ENCODE measurements at places on chromosomes 7 and 10.

DNA sequence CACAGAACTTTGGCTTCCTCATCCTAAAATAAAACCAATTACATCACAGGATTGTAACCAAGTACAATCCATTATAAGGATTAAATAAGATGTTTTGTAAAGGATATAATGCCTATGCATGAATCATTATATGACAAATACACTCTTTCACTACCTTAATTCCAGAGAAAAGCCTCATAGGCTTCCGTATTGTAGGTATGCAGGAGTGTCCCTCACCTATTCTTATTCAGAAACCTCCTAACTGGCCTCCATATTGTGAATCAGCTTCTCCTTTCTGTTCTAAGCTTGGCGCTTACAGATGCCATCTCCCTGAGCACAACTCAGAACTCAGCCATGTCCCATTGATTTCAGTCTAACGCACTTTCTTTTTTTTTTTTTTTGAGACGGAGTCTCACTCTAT lies 69.6 kb upstream of the CAPZA2 start:
- no peak for DNase-seq

- DNase-seq = peak; percentile 50
Measured at GRCh38 chr10:112115781-112116385, 67.7 kb downstream of the GPAM start.

- peak; percentile 25 for DNase-seq
Measured at GRCh38 chr7:19121977-19122588, 4.6 kb upstream of the TWIST1 start.

DNA sequence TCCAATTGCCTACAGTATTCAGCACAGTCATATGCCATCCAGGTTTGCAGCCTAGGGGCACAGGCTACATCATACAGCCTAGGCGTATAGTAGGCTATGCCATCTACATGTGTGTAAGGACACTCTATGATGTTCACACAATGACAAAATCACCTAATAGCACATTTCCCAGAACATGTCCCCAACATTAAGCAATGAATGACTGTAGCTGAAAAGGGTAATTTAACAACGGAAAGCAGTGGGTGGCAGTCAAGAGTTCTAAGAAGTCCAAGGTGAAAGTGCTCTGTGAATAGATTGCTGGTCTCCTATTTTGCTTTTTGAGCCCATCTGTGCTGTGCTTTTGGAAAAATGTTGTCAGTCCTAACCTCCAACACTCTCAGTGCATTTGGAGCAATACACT lies 162.6 kb downstream of the KLF6 start:
- no peak for DNase-seq

DNA sequence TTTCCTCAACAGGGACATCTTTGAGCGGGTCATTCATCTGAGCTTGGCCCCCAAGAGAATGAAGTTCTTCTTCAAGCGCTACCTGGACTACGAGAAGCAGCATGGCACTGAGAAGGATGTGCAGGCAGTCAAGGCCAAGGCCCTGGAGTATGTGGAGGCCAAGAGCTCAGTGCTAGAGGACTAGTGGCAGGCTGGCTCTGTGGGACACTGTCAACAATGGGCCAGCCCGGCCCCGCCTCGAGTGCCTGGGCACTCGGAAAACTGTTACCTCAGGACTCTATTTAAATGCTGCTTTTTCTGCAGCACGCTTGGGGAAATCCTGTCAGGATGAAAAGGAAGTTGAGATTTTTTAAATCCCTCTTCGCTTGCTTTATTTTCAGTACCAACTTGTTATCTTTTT lies 6.8 kb downstream of the CALHM2 start:
- no peak for DNase-seq

DNA sequence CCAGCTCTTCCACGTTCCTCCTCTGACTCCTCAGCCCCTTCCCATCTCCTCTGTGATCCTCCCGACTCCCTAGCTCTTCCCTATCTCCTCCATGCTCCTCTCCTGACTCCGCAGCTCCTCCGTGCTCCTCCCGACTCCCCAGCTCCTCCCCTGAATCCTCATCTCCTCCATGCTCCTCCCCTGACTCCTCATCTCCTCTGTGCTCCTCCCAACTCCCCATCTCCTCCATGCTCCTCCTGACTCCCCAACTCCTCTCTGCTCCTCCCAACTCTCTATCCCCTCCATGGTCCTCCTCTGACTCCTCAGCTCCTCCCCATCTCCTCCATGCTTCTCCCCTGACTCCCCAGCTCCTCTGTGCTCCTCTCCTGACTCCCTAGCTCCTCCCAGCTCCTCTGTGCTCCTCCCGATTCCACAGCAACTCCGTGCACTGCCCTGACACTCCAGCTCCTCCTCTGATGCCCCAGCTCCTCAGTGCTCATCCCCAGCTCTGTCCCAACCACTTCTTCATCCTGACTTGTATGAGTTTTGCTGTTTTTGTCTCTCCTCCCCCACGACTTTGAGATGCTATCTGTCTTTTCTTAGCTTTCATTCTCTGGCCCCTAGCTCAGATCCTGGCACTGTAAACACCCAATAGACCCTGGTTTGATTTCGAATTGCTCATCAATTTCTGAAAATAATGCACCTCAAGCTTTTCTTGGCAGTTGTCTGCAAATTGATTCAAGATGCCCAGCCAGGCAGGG lies 38.3 kb downstream of the OAT start:
- DNase-seq = no peak

DNA sequence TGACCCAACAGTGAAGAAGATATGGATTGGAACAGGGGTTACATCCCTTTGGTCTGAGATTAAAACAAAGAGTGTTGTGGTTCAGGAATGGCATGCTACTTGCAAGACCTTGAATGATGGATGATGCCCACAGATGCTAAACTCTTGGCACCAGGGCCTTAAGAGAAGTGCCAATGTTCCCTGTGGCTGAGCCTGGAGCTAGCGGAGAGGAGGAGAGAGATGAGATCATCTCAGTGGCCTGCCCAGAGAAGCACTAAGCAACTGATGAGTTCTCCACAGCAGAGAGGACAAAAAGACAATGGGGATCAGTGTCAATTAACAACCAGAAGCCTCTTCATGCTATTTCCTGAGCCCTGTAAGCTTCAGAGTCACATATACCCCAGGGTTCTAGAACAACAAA lies 97.8 kb downstream of the ELAPOR2 start:
- peak; percentile 6 for DNase-seq

GRCh38 chr7:99396418-99397296 lies 11.7 kb downstream of the PDAP1 start:
- DNase-seq = no peak

GRCh38 chr7:71144963-71145362 lies 13.0 kb downstream of the GALNT17 start:
- no peak for DNase-seq

DNA sequence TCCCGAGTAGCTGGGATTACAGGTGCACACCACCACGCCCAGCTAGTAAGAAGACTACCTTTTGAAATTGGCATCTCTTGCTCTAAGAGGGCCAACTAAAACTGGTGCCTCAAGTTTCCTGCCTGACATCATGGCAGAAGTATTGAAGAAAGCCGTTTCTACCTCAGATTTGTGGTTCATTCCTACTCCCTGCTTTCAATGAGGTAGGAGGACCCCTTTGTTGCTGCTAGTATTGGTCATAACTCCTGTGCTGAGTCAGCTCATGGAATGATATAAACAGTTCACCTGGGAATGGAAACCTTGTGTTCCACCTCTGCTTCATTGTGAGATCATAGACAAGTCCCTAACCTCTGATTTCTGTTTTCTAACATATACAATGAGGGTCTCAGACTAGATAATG lies 82.8 kb downstream of the CDK6 start:
- peak; percentile 79 for DNase-seq

GRCh38 chr10:14621037-14621436 lies 153.7 kb downstream of the FAM107B start:
- no peak for DNase-seq

GRCh38 chr7:24283897-24284698 lies at the start of gene NPY:
Gene NPY, plus strand, starts transcription at chr7:24284190. Its CDS starts 1,051 bp downstream, at chr7:24285241.
- DNase-seq = no peak

- no peak for DNase-seq
Measured at GRCh38 chr7:157985636-157986035, 602.0 kb downstream of the PTPRN2 start.

DNA sequence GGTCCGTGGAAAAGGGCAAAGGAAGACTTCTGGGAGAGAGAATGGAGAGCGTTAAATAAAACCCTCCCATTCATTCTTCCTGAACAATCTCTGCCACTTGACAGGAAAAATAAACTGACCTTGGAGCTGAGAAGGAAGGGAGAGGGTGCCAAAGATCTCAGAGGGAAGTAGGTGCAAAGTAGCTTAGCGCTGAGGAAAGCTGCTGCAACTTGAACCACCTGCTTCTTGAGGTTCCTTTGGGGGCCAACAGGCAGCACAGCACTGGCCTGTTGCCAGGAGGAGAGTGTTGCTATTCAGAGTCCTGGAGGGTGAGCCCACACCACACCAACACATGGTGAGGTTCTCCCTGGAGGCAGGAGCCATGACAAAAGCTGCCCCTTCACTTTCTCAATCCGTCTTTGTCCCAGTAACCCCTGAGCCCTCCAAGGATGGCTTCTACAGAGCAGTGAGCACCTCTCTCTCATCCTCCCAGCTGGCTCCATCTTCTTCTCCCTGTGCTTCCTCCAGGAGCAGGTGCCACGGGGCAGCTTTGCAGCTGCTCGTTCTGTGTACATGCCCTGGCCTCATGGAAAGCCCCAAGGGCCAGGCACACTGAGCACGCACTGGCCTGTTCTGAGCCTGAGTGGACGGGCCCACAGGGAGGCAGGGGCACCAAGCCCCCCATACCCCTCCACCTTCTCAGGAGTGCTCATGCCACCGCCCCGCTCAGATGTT lies 101.3 kb downstream of the STRA8 start:
- DNase-seq = no peak

DNA sequence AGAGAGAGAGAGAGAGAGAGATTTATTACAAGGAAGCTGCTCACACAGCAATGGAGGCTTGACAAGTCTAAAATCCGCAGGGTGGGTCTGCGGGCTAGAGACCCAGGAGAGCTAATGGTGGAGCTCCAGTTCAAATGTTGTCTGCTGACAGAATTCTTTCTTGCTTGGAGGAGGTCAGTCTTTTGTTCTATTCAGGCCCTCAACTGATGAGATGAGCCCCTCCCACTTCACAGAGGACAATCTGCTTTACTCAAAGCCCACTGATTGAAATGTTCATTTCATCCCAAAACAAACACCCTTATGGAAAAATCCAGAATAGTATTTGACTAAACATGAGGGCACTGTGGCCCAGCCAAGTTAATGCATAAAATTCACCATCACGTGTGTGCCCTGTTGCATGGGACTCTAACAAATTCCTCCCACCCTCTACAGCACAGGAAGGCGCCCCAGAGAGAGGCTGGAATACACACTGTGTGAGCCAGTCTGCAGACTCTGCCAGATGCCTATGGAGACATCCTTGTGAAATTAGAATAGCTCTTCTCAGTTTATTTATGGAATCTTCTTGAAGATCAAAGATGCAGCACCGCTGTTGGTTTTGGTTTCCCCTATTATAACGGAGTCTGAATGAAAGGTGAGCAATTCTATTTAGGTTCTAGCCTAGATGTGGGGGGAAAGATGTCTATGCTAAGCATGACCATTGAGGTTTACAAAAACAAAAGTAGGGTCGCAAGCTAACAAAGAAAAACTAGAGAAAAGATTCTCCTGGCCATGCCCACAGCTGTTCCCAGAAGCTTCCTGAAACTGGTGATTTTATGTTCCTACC lies 123.0 kb upstream of the SFMBT2 start:
- no peak for DNase-seq

DNA sequence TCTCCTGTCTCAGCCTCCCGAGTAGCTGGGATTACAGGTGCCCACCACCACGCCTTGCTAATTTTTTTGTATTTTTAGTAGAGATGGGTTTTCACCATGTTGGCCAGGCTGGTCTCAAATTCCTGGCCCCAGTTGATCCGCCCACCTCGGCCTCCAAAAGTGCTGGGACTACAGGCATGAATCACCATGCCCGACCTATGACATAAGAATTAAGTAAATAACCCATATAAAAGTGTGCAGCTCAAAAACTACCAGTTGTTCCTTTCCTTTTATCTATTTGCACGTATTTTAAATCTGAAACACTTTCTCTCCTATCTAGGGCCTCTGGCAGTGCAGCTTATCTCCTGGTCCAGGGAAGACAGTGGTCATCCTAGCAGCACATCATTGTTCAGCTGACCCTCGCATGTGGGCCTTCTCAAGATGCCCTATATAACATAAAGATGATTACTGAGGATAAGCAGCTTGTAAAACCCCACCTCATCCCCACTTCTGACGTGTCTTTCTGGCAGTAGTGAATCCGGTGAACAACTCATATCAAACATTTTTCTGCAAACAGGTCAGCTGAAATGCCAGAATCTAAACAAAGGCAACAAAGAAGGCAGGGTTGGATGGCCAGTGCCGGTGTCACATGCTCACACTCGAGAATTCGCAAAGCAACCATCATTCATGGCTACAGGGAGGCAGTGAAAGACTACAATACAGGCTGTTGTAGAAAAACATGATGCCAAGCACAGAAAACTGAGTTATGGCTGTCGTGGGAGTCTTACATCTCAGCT lies 36.0 kb upstream of the KCNIP2 start:
- DNase-seq = no peak

GRCh38 chr10:132336064-132336746 lies 4.2 kb downstream of the LRRC27 start:
- DNase-seq = no peak

DNA sequence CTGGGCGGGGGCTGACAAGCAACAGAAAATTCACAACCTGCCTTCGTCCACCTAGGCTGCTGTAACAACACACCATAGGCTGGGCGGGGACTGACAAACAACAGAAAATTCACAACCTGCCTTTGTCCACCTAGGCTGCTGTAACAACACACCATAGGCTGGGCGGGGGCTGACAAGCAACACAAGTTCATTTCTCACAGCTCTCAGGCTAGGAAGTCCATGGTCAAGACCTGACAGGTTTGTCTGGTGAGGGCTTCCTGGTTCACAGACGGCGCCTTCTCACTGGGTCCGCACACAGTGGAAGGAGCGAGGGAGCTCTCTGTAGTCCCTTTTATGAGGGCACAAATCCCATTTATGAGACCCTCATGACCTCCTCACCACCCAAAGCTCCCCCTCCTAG lies 52.2 kb downstream of the DIP2C start:
- no peak for DNase-seq
